Thyroid gland (tissue), 4 donors: ENCODE measurements at places on chromosomes 11 and 22.

- DNase-seq = no peak
Measured at GRCh38 chr11:30540781-30541180, 45.4 kb downstream of the MPPED2 start.

- DNase-seq = no peak
Measured at GRCh38 chr11:78954696-78955095, 380.0 kb upstream of the NARS2 start.

GRCh38 chr11:66044757-66045156 lies 4.2 kb downstream of the GAL3ST3 start:
- DNase-seq = no peak

- no peak for DNase-seq
Measured at GRCh38 chr11:6406370-6406769, 12.5 kb downstream of the APBB1 start.

DNA sequence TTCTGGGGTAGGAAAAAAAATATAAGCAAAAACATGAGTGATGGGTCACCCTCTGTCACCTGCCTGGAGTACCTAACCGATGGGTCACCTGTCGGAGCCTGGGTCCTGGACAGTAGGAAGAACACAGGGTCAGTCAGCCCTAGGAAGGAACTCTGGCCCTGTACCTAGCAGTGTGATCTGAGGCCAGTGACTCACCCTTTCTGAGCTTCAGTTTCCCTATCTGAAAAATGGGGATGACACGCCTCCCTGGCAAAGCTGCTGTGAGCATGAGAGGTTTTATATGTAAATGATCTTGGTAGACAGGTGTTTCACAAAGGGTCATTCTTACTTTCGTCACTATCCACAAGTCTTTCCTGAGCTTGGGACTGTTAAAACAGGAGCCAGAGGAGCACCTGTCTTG lies 182.0 kb downstream of the ST3GAL4 start:
- DNase-seq = no peak

GRCh38 chr22:27850000-27850521 lies 48.5 kb upstream of the MN1 start:
- DNase-seq = peak; percentile 60

DNA sequence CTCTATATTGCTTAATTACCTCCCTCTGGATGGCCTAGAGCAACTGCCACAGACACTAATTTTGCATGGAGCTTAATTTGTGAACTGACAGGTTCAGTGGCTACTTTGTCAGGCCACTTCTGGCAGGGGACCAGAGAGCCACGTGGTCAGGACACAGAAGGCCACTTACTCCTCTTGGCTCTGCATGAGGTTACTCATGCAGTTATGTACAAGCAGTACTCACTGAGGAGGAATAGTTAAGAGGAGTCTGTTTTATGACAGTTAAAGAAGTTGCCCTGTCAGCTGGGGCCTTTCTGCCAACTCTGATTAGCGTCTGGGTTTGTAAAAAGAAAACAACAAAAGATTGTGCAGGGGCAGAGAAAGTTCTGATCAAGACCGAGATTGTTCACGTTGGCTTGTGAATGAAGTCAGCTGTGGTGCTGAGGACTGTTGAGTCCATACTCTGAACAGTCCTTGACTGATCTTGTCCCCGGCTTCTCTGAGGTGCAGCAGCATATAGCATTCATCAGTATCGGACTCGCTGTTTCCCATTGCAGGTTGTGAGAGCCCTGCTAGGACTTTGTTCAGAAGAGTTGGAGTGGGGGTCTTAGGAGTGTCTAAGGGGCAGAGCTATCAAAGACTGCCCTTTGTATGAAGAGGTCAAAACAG lies 41.4 kb downstream of the PPFIBP2 start:
- peak; percentile 97 for DNase-seq

DNA sequence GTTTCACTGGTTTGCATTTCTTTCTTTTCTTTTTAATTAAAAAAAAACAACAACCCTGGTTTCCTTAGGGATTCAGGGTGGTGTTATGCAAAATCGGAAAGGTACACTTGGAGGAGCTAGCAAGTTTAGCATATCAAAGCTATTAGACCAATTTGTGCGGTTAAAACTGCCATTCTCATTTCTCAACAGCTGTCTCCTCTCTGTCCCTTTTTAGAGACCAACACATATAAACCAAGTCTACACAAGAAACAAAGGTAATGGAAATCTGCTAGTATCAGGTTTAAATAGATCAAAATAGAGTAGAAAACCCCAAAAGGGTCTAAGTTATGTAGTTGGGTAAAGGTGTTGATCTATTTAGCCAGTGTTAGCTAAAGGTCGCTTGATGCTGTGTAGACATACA lies 1.7 kb upstream of the SESN3 start:
- no peak for DNase-seq

DNA sequence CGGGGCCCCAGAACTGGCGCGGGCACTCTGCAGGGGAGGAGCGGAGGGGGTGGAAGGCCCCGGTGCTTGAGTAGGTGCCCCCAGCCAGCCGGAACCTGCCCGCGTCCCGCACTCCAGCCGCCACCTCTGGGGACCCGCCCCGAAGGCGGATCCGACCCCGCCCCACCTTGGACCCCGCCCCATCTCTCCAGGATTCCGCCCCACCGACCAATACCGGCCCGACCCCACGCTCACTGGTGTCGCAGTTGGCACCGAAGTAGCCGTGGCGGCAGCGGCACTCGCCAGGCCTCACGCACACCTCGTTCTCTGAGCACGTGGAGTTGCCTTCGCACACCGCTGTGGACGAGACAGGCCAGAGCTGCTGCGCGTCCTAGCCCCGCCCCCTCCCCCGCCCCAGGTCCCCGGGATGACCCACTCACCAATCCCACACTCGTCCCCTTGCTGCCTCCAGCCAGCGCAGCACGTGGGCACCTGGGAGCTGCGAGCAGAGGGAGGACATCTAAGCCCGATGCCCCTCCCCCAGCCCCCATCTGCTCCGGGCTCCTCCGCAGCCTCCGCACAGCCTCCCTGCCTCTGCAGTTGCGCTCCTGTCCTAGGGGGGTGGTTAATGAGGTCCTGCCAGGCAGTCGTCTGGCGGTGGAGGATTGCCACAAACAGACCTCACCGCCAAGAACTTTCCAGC lies 6.0 kb downstream of the SCARF2 start:
- DNase-seq = no peak

GRCh38 chr11:120124355-120124754 lies 13.6 kb downstream of the TRIM29 start:
- DNase-seq = no peak

DNA sequence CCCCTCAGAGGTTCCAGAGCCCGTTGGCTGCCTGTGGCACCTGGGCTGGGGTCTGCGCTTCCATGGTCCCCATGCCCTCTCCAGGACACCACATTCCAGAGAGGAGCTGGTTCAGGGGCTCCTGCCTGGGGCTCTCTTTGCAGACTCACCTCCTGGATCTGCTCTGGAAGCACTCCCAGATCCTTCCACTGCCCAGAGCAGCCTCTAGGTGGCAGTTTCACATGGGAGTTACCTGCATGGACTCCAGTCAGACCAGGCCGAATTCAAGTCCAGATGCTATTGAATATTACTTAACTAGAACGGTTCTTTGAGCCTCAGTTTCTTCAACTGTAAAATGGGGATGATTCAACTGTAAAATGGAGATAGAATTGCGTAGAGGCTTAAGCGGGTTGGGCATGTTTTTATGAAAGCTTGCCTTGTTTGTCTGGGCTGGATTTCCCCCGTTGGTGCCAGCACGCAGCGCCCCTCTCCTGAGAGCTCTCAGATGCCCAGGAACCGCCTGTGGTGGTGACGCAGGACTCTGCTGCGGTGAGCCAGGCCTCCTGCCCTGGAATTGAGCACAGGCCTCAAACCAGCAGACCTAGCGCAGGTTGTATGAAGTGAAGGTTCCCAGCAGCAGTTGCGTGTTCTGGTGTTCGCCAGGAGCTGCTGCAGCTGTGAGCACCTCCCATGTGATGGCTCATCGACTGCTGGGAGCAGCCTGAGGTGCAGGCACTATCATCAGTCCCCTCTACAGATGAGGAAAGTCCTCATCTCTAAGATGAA lies 44.2 kb downstream of the LMO1 start:
- peak; percentile 43 for DNase-seq

DNA sequence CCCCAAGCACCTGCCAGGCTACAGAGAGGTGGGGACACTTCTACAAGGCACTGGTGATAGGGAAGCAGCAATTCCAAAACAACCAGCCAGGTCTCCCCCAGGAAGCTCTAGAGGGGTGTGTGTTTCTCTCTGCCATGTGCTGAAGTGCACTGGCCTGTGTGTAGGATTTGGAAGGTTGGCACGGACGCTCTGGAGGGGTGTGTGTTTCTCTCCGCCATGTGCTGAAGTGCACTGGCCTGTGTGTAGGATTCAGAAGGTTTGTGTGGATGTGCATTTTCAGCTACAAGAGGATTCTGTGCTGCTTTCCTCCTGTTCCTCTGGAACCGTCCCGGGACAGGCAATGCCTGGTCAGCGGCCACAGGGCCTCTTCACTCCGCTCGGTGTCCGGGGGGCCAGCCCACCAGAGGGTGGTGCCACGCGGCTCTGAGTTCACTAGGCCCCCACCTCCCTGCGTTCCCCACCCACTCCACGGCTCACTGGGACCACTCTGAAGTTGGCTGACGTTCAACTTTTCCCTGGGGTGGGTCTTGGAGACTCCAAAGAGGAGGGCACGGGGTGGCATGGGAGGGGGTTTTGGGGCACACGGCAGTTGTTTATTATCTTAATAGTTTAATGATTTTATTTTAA lies 552.8 kb downstream of the BRD1 start:
- DNase-seq = no peak

DNA sequence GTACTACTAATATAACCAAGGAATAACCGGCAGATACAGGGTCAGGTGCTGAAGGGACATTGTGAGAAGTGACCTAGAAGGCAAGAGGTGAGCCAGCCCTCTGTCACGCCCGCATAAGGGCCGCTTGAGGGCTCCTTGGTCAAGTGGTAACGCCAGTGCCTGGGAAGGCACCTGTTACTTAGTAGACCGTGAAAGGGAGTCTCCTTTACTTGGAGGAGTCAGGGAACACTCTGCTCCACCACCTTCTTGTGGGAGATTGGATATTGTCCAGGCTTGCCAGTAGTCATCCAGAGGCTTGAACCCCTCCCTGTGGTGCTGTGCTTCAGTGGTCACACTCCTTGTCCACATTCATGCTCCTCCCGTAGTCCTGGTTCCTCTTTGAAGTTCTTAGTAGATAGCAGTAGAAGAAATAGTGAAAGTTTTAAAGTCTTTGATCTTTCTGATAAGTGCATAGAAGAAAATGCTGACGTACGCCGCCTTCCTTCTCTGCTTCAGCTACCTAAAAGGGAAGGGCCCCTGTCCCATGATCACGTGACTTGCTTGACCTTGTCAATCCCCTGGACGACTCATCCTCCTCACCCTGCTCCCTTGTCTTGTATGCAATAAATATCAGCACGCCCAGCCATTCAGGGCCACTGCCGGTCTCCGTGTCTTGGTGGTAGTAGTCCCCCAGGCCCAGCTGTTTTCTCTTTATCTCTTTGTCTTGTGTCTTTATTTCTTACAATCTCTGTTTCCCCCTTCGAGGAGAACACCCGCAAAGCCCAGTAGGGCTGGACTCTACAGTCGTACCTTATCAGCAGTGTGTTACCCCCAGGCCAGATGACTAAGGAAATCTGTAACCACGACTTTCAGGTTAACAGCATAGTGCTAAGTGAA lies 6.1 kb downstream of the NUP50 start:
- DNase-seq = peak; percentile 91

GRCh38 chr22:22462813-22463567 lies 45.6 kb downstream of the ZNF280B start:
- DNase-seq = no peak
